ENCODE measurements at places on chromosomes 2 and 18. TPM values are rescaled to one million over a fixed set of nuclear protein-coding genes. Genes with fewer than 3 reads are reported as not detected.

- H3K27me3 ChIP-seq: no peaks in the 10 kb centered on the region
- no peaks in the 10 kb centered on the region for H3K36me3 ChIP-seq
- H3K4me3 ChIP-seq: no peak overlapping the region
- DNase-seq: no peak
Observed at GRCh38 chr18:2825613-2826175, 21.1 kb upstream of the EMILIN2 start.

DNA sequence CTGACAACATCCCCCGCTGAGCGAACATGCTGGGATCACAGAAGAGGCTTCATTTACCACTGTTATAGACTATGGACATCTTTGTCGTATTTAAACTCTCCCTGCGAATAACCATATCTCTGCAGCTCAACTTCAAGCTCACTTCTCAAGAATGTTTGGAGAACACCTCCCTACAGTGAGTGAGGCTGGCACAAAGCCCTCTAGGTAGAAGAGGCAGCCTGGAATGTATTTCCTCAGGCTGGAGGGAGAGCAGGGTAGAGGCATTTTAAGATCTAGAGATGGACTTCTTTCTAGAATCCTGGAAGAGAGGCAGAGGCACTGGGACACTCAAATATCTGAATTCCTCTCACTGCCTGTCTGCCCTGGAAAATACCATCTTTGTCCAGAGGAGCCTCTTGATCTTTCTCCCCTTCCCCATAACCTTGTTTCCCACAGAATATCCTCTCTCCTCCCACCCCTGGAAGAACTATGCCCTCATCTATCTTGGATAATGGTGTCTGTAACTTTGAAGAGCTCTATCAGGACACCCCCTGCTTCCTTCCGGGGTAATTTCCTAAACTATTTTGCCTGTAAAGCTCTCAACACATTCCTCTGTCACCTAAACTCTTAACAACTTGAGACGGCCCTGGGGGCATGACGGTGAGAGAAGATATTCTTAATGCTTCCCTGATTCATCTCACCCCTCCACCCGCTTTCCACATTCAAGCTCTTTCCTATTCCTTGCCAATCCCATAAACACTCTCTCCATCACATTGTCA is 2.4 kb upstream of the ANTXR1 start:
- H3K36me3 ChIP-seq: no peaks in the 10 kb centered on the region
- no peak for DNase-seq
- H3K4me3 ChIP-seq: no peak overlapping the region
- H3K4me1 ChIP-seq: no peaks in the 10 kb centered on the region

DNA sequence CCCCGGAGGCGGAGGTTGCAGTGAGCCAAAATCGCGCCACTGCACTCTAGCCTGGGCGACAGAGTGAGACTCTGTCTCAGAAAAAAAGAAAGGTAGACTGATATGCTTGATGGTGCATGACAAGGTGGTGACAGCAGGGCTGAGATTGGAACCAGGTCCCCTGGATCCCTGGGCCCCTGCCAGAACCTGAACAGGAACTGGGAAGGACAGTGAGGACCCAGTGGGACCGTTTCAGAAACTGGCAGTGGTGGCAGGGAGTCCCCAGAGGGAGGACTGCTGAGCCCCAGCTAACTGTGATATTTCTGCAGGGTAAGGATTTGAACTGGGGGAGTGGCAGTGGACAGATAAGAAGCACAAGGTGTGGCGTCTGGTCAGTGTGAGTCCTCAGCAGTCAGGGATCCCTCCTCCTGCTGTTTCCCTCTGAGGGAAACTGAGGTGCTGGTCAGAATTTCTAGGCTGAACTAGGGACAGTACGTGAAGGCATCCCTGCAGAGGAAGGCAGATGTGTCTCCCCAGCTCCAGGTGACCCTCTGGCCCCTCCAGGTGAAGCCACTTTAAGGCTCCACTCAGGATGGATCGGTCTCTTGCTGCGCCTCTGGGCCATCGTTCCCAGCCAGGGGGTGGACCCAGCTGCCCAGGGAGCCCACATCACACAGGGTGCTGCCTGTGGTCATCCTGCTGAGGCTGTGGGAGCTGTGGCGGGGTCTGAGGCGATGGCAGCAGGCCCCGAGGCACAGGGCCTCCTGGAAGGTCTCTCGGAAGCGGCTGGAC is 5.6 kb downstream of the NMUR1 start:
- no peak for DNase-seq
- H3K4me3 ChIP-seq: no peak overlapping the region
- no peaks in the 10 kb centered on the region for H3K27me3 ChIP-seq
- no peak overlapping the region for H3K27ac ChIP-seq
- H3K36me3 ChIP-seq: no peaks in the 10 kb centered on the region

DNA sequence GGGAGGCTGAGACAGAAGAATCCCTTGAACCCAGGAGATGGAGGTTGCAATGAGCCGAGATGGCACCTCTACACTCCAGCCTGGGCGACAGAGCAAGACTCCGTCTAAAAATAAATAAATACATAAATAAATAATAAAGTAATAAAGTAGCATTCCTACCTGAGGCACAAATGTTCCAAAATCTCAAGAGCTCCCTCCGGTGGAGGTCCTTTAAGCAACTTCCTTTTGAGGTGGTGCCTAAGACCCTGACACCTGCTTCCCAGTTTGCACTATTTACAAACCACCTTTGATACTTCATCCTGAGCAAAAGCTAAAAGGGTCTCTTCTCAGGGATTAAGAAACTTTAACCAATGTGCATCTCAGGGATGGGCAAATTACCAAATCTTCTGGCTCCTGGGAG is 505.1 kb downstream of the CNTNAP5 start:
- no peaks in the 10 kb centered on the region for H3K27me3 ChIP-seq
- H3K4me3 ChIP-seq: no peak overlapping the region
- no peak overlapping the region for H3K27ac ChIP-seq
- H3K4me1 ChIP-seq: no peaks in the 10 kb centered on the region
- H3K36me3 ChIP-seq: no peaks in the 10 kb centered on the region

GRCh38 chr2:127887776-127888130 is 2.0 kb upstream of the AMMECR1L start:
- no peaks in the 10 kb centered on the region for H3K36me3 ChIP-seq
- H3K4me3 ChIP-seq: no peak overlapping the region
- no peak overlapping the region for H3K27ac ChIP-seq
- peaks cover 17% of the 10 kb centered on the region for H3K4me1 ChIP-seq

The IMP4 gene
- total RNA-seq: 52.3 TPM

The STAT4 gene
- 4.4 TPM for total RNA-seq

The LIPT1 gene
- total RNA-seq: 5.6 TPM

Measured in left lung (tissue), 14 donors.